ENCODE measurements at places on chromosomes 5 and 9.

DNA sequence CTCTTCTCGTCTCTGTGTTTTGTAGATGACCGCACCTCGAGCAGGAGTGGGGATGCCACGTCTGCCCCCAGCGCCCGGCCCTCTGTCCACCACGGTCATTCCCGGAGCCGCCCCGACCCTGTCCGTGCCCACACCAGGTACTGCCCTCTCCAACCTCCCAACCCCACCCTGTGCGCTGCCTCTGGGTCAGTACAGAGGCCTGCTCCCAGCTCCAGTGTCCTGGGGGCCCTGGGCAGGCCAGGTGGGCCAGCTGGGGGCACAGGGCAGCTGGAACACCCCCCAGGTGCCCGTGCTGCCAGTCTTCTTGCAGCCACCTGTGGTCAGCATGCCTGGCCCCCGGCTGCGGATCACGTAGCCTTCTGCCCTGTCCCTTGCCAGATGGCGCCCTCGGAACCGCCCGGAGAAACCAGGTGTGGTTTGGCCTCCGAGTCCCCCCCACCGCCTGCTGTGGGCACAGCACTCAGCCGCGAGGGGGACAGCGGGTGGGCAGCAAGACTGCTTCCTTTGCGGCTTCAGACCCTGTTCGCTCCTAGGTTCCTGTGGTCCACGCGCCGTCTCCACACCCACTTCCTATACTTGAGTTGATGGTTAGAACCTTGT, 133.7 kb downstream of the WNK2 start:
- DNase-seq: no peak

DNA sequence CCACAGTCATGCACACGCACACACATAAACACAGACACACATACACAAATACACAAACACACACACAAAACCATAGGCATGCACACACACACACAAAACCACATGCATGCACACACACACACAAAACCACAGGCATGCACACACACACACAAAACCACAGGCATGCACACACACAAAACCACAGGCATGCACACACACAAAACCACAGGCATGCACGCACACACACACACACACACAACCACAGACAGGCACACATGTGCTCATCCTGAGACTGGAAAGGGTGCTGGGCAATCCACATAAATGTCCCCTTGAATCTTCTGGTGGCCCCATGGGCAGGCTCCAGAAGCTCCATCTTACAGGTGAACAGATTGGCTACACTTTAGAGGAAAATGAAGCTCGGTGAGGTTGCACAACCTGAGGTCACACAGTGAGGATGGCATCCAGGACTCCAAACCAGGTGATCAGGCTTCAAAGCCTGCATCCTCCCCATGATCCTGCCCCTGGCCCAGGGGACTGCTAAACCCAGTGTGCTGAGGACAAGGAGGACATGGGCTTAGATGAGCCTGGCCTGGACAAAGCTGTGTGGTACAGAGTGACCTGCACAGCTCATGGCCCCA, 144.8 kb downstream of the GADD45G start:
- DNase-seq: no peak

GRCh38 chr9:16705111-16705604, 165.3 kb downstream of the BNC2 start:
- peak; percentile 94 for DNase-seq

DNA sequence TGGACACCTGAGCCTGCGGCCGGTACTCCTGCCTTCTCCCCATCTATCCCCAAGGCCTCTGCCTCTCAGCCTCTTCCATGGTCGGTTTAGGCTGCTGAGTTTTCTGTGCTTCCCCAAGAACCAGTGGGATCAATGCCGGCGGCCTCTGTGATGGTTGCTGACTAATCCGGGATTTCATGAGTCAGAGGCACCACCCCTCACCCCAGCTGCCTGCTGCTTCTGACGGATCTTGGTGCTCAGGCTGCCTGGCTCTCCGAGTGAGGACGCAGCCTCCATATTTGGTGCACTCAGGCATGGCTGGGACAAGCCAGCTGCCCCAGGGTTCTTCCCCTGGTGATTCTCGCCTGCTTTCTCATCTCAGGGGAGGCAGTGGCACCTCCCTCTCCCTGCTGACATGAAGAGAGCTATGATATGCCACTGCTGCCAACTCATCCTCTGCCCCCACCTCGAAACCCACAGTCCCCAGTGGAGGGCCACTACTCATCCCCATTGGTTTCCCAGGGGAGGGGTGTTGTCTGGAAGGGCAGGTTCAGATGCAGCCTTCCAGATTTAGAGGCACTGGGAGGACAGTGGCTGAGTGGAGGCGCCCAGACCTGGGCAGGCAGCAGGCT, 3.3 kb upstream of the MAN1B1 start:
- peak; percentile 98 for DNase-seq

- DNase-seq: no peak
Observed at GRCh38 chr9:19516348-19516747, 107.5 kb downstream of the ACER2 start.

DNA sequence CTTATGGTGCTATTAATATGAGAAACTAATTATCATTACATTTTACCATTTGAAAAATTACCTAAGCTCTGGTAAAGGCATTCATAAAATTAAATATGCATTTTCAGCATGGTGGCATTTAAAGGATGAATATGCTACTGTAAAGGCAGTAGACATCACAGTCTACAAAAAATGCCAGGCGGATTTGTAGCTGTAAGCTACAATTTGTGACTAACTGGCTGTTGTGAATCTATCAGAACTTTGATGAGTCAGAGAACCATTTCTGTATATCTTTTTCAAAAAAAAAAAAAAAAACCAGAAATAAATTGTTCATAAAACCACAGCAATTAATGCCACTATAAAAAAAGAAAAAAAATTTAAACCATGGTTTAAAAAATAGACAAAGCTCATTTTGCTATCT, 186.3 kb downstream of the NFIB start:
- no peak for DNase-seq

DNA sequence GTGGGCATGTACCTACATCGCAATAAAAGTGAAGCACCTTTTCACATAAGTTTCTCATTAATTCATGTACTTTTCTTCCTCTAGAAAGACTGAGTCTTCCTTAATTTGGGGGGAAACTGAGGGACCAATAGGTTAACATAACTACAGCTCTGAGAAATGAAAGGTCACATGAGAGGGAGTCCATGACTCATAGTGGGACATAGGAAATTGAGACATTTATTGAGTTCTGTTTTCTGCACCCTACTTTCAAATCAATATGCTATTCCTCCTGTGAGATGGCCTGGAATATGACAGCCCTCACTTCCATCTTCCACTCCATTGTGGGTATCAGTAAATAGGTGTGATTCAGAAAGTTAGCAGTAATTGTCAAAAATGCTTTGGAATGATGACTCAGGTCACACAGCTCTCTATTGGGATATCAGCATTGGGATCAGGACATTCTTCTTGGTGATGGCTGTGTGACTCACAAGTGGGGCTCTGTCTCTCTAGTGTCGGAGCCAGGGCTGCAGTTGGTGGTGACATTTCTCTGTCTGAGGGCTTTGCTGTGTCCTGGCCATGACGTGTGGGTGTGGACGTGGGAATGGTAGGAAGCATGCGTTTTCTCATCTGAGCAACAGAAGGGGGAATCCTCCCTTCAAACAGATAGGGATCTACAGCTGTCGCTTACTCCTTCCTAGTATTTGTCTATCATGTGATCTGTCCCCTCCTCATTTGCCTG, 125.0 kb downstream of the TRIO start:
- DNase-seq: peak; percentile 85

- DNase-seq: peak; percentile 33
Observed at GRCh38 chr9:103731541-103731940, 362.6 kb upstream of the SMC2 start.

DNA sequence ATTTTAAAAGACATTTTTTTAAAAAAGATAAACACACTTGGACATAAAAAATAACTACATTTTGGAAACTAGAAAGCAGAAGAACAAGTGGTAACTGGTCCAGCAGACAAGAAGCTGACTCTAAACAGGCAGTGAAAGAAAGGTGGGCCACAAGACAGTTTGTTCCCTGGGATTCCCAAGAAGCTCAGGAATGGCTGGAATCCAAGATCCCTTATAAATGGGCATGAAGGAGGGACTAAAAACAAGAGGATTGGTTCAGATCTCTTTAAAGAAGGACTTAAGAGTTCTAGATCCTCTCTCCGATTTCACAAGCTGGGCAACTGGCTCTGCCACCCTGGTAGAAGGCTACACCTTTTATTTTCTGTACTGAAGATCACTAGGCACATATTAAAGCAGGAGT, 102.8 kb downstream of the ARL15 start:
- no peak for DNase-seq

DNA sequence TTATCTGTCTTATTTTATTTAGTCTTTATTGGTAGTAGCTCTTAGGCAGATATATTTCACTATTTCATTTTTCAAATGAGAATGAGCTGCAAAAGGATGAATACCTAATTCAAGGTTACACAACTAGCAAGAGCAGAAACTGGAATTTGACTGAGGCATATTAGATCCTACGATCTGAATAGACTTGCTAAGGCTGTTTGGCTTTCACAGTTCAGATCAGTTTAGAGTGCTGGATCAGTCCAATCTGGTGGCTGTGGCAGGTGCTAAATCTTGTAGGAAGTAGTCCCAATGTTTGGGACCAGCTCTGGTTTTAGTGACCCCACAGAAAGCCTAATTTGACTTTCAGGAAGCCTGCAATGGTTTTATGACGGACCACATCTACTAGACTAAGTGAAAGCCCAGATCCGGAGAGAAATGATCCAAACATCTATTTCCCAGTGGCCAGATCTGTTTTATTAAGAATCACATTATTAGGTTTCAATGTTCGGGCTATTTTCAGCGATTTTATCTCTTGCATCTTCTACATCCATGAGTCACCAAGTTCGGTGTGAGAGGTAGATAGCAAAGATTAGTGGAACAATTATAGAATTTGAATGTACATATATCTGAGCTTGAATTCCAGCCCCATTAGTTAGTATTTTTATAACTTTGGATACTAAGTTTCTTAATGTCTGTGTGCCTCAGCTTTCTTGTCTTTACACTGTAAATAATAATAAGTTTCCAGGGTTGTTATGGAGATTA, 359.5 kb downstream of the ADGRV1 start:
- no peak for DNase-seq

DNA sequence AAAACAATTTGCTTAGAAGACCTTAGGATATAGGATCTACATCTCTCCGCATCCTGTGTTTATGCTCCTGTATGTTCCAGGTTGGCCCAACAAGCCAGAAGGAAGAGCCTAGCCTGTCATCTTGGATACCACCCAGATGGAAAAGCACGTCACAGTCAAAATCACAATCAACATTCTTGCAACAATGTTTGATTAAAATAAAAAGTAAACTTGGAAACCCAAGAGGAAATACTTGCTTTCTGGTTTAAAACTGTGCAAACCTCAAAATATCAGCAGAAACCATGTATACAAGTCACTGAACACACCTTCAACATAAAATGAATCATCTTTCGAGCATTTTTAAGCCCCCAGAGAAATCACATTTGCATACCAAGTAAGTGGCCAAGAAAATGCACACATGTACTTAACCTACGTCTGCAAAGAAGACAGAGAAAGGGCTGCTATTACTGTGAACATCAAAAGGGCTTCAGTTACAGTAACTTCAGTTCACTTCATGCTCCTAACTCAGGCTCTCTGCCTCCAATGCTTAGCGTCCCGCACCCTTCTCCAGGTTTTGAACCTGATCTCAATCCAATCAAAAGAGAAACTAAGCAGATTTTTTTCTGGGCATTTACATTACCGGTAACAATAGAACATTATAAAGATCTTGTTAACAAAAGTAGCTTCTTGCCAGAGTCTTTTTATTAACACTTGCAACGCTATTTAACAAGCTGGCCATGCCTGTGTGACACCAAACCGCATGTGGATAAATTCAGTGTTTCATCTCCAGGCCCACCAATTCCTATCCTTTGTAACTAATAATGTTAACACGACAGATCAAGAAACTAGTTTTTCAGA, 1.3 kb downstream of the ENC1 start:
- peak; percentile 43 for DNase-seq

DNA sequence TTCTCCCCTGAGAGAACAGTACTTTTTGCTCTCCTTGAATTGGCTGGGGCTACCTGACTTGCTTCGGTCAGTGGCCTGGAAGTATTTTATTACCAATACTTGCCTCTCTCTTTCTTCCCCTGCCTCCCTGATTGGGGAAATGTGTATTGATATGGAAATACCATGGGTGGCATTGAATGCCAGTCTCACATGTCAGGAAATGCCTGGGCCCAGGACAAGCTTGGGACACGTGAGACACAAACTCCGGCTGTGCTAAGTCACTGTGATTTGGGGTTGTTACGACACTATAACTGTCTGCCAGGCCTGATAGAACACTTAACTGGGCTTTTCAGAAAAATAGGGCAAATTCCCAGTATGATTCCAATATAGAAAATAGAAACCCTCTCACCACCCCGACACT, 238.3 kb downstream of the GADD45G start:
- DNase-seq: no peak

DNA sequence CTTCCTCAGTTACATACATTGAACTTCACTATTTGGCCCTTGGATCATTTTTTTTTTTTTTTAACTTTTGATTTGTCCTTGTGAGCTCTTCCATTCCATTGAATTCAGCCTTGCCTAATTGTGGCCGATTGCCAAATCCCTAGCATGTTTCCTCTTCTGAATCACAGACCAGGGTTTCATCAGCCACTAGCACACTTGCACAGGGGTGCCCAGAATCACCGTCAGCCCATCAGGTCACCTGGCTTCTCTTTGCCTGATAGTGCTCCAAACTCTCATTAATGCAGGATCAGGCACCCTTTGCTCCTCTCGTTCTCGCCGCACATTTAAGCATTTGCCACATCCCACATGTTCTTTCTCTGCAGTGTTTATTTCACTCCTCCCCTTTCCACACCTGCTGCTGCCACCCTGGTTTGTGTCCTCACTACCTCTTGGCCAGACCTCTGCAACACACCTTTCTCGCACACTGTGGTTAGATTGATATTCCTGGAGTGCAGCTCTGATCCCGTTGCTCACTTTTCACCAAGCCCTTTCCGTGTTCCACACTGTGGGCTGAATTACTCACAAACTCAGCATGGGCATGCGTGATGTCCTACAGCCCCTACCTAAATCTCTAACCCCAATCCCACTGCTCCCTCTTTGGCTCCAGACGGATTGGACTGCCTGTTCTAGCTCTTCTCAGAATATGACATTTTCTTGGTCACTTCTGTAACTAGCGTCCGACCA, 9.8 kb downstream of the PIK3R1 start:
- peak; percentile 90 for DNase-seq

DNA sequence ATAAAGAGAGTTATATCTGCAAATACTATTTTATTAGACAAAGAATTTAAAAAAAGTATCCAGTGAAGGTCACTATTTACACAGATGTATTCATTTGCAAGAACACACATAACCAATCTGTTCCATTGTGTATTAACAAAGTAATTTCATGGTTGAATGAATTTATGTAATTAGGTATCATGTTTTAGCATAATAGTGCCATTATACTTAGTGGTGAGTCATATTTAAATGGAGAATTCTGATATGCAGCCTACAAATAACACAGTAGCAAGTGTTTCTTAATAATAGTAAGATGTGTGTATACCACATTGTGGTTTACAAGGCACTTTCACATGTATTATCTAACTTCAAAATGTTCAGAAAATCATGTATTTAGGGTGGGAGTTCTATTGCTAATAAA, 1028.5 kb upstream of the ACO1 start:
- DNase-seq: no peak
